ENCODE measurements at places on chromosomes 1 and 21.

DNA sequence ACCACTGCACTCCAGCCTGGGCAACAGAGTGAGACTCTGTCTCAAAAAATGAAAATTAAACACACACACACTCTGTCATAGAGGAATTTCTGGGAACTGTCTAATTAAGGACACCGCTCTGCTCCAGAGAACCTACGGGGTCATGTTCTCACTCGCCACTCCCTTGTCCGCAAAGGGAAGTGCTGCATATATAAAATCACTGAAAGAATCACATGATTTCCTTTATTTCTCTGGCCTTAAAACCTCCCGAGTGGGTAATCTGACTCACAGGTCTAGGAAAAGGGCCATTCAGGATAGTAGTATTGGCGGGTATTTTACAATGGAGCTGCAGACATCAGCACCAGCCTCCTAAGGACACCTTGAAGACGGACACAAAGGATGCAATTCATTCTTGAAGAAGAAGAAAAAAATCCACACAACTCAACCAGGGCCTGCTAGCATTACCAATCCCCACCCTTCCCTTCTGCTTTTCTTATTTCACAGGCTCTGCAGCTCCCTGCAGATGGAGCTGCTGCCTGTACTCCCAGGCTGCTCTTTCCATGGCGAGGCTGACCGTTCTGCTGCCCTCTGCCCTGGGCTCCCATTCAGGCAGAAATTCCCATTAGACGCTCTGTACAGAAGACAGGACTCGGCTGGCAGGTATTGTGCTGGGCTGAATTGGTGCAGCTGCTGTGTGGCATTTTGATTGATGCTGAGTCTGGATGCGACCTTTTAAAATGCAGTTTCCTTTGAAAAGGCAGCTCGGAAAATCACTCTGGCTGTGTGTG is 53.3 kb upstream of the FAM89A start:
- no peak for DNase-seq

GRCh38 chr21:42568866-42569731 is 55.4 kb downstream of the SLC37A1 start:
- DNase-seq: no peak

DNA sequence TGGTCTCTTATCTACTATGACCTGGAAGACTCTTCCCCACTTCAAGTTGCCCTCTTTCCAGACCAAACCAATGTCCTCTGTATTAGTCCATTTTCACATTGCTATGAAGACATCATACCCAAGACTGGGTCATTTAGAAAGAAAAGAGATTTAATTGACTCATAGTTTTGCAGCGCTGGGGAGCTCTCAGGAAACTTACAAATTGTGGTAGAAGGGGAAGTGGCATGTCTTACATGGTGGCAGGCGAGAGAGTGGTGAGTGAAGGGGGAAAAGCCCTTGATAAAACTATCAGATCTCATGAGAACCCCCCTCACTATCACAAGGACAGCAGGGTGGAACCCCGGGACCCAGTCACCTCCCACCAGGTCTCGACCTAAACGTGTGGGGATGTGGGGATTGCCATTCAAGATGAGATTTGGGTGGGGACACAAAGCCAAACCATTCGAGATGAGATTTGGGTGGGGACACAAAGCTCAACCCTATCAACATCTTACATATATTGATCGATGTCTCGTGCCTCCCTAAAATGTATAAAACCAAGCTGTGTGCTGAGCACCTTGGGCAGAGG is 14.2 kb upstream of the AGPAT3 start:
- no peak for DNase-seq

DNA sequence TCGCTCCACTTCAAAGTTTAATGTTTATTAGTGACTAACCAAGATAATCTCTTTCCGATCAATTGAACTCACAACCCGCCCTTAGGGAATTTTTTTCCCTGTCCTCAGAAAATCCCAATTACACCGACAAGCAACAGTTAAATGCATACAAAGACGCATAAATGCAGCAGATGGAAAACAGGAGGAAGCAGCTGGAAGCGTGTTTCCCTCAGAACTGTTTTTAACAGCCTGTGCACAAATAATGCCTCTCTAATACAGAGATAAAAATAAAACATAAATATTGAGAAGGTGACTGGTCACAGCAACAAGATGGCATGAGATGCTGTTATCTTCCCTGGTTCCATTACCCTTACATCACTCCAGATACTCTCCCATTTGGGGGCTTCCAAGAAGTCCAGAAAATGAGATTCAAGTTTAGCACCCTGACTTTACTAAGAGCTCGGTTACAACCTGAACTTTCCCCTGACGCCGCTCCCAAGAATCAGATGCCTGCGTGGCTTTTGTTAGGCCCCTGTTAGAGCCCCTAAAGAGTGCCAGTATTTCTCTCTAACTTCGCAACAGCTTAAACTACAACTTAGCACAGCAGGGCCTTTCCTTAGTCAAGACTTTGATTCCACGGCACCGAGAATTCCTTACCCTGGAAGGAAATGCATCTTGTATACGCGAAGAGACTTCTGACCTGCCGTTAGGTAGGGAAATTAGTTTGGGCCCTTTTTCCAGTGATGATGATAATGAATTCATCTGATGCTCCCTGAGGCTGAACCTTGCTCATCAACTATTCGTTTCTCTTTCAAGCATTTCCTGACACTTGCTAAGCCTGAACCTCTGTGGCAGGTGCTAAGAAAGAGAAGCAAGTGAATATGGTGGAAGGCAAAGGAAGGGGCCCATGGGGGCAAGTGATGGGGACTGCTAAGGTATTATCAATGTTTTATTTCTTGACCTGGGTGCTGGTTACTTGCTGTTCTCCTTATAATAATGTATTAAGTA is 137.7 kb upstream of the SMYD2 start:
- no peak for DNase-seq

- DNase-seq: no peak
Observed at GRCh38 chr1:45401524-45401923, 61.3 kb upstream of the MUTYH start.
